ENCODE measurements at places on chromosomes 4 and X. TPM values are rescaled to one million over a fixed set of nuclear protein-coding genes. Genes with fewer than 3 reads are reported as not detected.

- no peak for DNase-seq
Measured at GRCh38 chr4:77433418-77433733, 172.2 kb upstream of the CXCL13 start.

DNA sequence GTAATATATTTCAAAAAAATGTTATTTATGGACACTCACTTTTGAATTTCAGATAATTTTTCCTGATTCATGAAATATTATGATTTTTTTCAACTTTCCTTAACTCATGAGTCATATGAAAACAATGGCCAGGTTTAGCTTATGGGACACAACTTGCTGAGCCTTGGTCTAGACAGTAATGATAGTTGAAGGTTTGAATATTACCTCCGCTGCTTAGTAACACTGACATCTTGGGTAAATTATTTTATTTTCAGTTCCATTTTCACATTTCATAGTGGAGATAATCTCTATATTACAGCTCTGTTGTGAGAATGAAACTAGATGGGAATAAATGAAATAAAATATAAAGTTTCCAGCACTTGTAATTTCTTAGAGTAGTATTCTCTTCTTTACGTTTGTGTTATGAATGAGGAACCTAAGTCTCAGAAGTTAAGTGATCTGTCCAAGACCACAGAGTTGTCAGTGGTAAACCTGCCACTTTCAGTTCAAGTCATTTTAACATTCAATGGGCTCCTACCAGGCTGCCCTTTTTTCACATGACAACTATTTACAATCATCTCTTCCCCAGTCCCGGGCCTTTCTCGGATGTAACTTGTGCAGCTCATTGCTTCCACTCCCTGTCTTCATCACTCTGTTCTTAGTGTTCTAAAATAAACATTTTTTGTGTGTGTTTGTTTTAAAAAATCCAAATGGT, 46.8 kb upstream of the GC start:
- DNase-seq: no peak

GRCh38 chrX:3504916-3505315, 158.5 kb upstream of the MXRA5 start:
- no peak for DNase-seq

DNA sequence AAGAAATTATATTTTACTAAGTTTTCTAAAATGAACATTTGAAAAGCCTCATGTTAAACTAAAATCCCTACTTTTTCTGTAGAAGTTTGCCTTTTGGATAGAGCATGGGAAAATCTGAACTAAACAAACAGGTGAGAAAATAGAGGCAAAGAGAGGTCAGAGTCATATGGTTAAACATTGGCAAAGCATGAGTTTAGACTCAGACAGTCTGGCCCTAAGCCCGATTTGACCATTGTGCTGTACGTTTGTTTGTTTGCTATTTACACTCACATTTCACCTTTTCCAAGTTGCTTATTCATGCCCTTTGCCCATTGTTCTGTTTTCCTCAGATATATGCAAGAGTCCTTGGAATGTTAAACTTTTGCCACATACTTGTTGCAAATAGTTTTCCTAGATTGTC, 85.4 kb downstream of the TIGD2 start:
- no peak for DNase-seq

GRCh38 chr4:11440481-11441193, 11.9 kb upstream of the HS3ST1 start:
- no peak for DNase-seq

PPP2R3B gene
- total RNA-seq: 18.7 TPM

TSPAN7 gene
- 13.5 TPM for total RNA-seq

XPNPEP2 gene
- not detected for total RNA-seq

MAGEA1 gene
- total RNA-seq: 0.07 TPM
